GM12878 (cell line): ENCODE measurements at places on chromosomes 11 and 22. TPM values are rescaled to one million over a fixed set of nuclear protein-coding genes. Genes with fewer than 3 reads are reported as not detected.

DNA sequence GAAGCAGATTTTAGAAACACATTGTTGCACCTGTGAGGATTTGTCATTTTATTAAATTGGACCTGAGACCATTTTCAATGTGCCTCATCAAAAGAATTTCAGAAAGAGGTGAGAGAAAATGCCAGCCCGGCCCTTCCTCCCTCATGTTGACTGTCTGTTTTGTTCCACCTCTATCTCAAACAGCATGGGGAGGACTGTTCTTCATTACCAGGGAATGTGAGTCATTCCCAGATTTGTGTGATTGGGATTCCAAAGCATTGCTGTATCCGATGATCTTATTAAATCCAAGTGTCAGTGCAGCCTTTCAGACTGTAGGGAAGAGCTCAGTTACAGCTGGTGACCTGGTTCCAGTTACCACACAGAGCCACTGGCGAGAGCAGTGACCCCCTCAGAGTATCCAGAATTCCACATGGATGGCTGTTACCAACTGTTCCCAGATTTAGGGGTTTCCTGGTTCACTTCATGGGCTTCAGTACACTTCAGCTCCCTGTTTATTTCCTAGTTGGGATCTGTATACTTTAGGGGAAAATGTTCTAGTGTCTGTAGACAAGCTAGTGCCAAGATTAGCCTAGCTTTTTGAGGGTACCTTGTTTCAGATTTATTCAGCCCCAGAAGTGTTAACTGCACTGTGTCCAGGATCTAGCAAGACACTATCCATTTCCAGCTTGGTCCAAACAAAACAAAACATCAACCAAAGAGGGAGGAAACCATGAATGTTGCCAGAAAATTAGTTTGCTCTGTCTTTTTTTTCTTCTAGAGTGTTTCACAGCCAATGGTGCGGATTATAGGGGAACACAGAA lies 20.9 kb downstream of the KREMEN1 start:
- no peak for DNase-seq

- no peak for DNase-seq
These were observed 15.7 kb upstream of the MYO18B start for GRCh38 chr22:25726241-25726640.

DNA sequence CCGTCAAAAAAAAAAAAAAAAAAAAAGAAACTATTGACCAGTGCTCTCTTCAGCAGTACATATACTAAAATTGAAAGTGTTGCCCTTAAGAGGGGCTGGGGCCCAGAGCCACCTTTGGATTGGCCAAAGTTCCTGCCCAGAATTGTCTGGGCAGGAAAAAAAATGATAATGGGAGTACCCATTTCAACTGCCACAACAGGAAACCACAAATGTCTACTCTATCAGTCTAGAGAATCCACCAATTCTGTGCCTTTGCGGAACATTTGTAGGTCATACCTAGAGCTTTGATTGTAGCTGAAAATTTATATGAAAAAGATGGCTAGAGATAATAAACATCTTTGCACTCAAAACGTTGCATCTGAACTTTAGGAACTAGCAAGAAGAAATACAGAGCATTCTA lies 69.4 kb downstream of the FAM76B start:
- no peak for DNase-seq

- no peak for DNase-seq
These were observed 96.9 kb upstream of the PITPNB start for GRCh38 chr22:28015676-28016601.

DNA sequence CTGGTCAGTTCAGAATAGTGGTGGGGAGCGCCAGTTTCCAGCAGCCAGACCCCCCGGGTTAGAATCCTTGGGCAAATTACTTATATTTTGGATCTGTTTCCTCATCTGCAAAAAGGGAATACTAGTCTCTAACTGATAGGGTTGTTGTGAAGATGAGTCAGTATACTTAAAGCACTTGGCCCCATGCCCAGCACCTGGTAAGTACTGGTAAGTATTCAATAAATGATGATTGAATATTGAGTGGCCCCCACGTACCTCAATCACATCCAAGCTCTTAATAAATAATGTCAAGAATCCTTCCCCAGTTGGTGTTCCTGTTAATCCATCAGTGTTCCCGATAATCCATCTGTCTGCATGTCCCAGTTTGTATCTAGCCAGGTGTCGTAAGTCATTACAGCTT lies 12.1 kb downstream of the ACP2 start:
- no peak for DNase-seq

The CASP4 gene
- 24.2 and 26.6 TPM in 2 replicates for polyA plus RNA-seq
